ENCODE measurements at places on chromosomes 2 and 18. TPM values are rescaled to one million over a fixed set of nuclear protein-coding genes. Genes with fewer than 3 reads are reported as not detected.

Gene ARL4C
- total RNA-seq, result 3.5 TPM

Gene SCN7A
- 4.3 TPM for total RNA-seq

Gene POTEC
- not detected for total RNA-seq

Gene SPP2
- not detected for total RNA-seq

Gene PLGLB1
- total RNA-seq, result 0.93 TPM

Gene STK39
- total RNA-seq, result 6.9 TPM

Gene AGXT
- total RNA-seq, result not detected

Gene RGPD4
- total RNA-seq, result not detected

Gene FTCDNL1
- 3.2 TPM for total RNA-seq

Gene CMPK2
- under 0.01 TPM for total RNA-seq

Gene STARD6
- total RNA-seq, result not detected

Gene TLX2
- not detected for total RNA-seq

Gene LOXL3
- total RNA-seq, result 7.3 TPM

Gene PRKAG3
- not detected for total RNA-seq

Gene SLC40A1
- 14.1 TPM for total RNA-seq

Gene SYT4
- total RNA-seq, result not detected

Gene HOXD12
- not detected for total RNA-seq

Gene CHRNG
- total RNA-seq, result not detected
